ENCODE measurements at places on chromosomes 7 and 10. TPM values are rescaled to one million over a fixed set of nuclear protein-coding genes. Genes with fewer than 3 reads are reported as not detected.

The ELAPOR2 gene
- polyA plus RNA-seq = 4.1 TPM

DNA sequence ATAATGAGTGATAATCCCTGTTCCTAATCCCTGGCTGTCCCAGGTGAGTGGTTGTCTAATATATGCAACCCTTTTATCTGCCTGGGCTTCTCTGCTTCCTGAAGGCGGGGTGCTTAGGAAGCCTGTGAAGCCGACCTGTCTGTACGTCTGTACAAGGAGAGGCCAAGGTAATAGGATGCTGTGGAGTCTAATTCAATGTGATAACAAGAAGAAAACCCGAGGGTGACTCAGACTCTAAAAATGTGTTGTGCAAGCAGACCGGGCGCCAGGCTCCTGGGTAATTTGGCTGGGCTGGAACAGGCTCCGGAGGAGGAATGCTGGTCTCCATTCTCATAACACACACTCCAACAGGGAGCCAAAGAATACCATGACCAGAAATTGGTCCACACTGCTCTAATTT lies 43.6 kb downstream of the THNSL1 start:
- DNase-seq = no peak

- no peak for DNase-seq
These were observed 146.0 kb downstream of the FANK1 start for GRCh38 chr10:126042354-126042753.

DNA sequence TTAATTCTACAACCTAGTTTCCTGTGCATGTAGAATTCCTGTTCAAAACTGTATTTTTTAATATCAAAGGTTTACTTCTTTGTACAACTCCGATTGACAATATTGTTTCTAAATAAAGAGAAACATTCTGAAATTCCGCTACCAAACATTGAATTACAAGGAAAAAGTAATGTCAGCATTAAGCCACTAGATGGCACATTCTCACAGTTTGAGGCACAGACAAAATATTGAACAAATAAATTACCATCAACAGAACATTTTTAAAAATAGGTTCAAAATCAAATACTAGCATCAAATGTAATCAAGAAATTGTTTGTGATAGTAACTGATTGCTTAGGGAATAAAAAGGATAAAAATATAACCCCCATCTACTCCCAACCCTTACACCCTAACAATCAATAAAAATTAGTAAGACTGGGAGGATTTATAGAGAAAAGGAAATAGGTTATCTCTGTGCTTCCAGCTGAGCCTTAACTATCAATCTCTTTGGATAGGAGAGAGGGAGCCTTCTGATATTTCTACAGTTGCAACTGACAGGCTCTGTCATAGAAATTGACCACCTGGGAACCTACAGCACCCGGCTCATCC lies 86.6 kb upstream of the C7orf33 start:
- DNase-seq = no peak

Measured in forelimb muscle (tissue), 1 donor.